Hypothalamus (tissue), 51 donors: ENCODE measurements at places on chromosomes 4 and X.

DNA sequence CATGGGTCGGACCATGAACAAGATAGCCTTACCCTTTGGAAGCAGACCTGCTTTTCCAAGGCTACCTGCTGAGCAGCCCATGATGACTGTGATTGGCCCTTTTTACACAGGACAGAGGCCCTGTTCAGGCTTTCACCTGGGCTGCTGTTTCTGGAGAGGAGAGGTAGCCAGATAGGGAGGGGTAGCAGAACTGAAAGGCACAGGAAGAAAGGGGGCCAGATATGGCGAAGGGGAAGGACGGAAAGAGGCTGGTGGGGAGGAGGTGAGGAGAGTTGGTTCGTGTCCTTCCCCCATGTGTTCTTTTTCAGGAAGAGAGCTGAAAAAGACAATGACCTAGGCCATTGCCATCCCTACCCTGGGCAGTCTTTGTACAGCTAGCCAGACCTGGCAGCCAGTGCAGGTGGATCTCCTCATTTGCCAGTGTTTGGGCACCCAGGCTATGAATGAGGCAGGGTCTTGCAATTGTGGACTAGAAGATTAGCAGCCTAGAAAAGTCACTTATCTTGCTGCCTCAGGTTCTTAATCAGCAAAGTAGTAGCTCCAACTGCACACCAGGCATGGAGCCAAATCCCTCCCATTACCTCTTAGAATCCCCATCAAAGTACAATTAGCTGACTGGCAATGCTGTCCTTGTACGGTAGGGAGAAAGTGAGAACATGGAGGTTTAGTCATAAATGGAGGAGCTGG, 139.6 kb downstream of the AMMECR1 start:
- no peak for DNase-seq

- DNase-seq: no peak
Measured at GRCh38 chrX:154505734-154506133, 10.3 kb downstream of the FAM3A start.

- no peak for DNase-seq
Measured at GRCh38 chr4:122195718-122196117, 43.6 kb downstream of the BLTP1 start.

DNA sequence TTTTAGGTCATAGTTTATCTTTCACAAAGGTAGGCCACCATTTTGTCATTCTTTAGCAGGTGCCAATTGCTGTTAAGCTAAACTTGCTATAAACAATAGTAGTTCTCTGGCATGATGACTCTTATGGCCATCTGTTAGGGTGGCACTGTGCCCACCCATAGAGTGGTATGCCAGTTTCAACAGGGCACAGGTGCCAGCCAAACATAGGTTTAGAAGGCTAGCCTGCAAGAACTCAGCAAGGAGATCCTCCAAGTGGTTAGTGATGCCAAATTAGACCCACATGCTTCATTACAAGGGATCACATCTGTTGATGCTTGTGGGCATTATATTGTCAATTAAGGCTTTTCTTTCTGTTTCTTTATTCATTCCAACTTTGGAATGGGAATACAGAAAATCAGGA, 204.5 kb downstream of the FMR1NB start:
- no peak for DNase-seq

DNA sequence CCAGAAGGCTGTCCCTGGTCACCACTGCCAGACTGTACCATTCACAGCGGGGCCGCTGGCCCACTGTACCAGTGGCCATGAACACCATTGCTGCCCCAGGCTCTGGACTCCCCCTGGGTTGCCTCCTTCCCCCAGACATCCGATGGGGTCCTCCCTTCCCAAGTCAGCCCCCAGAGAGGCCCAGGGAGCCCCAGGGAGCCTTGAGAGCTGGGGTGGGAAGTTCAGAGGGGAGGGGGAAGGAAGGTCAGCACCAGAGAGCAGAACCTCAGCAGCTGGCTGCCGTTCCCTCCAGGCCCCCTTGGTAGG, 441 bp upstream of the ARHGAP4 start:
- DNase-seq: no peak

GRCh38 chr4:148800940-148801339, 358.7 kb upstream of the NR3C2 start:
- DNase-seq: no peak

GRCh38 chr4:7769396-7770223, 170.1 kb downstream of the AFAP1 start:
- DNase-seq: no peak

DNA sequence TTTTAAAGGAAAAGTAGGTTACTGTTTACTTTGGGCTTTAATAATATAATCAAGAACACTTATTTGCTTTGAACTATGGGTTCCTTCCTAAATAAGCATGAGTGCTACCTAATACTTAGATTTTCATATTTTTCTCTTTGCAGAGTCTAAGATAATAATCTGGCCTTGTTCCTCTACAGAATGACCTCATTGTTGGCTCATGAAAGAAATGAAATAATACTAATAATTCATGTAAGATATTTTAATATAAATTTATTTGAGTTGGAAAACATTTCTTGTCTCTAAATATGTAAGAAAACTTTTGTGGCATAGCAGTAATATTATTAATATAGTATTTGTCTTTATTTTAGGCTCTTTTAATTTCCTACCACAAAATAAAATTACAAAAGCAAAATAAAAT, 601.3 kb downstream of the IQCM start:
- DNase-seq: no peak

- DNase-seq: no peak
Measured at GRCh38 chr4:148716431-148717052, 274.3 kb upstream of the NR3C2 start.

GRCh38 chr4:109206620-109207019, 95.8 kb downstream of the COL25A1 start:
- DNase-seq: no peak

- DNase-seq: no peak
Measured at GRCh38 chr4:140372751-140373327, 607 bp upstream of the SCOC start.

- DNase-seq: no peak
Measured at GRCh38 chrX:151759041-151759708, 24.6 kb downstream of the CNGA2 start.

- DNase-seq: peak; percentile 76
Measured at GRCh38 chr4:15149839-15150592, 147.7 kb downstream of the CPEB2 start.

GRCh38 chr4:26145212-26145611, 175.6 kb upstream of the RBPJ start:
- no peak for DNase-seq

GRCh38 chrX:109842611-109843010, 109.6 kb upstream of the ACSL4 start:
- DNase-seq: no peak

- DNase-seq: no peak
Measured at GRCh38 chrX:129115104-129115503, 408.2 kb downstream of the SMARCA1 start.

GRCh38 chr4:139682741-139683151, 17.1 kb downstream of the MGST2 start:
- DNase-seq: no peak

DNA sequence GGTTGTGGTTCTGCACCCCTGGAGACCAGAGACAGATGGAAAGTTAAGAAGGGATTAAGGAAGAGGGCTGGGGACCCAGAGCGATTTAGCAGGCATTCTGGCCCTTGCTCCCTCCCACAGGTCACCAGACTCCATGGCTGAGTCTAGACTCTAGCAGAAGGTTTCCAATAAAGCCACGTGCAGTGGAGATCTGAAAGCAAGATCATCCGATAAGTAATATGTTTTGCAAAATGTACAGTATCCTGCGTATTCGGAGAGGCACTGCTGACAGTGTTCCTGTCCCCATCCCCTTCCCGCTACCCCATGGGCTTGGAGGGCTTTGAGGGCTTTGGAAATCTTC, 531 bp upstream of the GPRIN3 start:
- no peak for DNase-seq

- DNase-seq: no peak
Measured at GRCh38 chr4:95506264-95506663, 42.5 kb downstream of the UNC5C start.

DNA sequence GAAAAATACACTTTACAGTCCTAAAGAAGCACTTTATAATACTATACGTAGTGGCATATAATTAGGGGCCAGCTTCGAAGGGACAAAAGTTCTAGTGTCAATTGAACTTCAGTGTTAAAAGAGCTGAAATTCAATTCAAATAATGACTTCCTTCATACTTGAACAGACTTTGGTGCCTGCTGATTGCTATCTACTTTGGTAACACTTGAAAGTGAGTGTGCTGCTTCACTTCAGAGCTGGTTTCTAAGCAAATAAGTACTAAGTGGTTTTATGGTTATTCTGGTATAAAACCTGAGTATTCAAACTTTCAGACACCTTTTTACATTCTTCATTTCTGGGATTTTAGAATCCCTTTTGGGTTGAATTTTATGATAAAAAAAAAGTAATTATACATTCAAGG, 107.0 kb downstream of the SLC4A4 start:
- no peak for DNase-seq

DNA sequence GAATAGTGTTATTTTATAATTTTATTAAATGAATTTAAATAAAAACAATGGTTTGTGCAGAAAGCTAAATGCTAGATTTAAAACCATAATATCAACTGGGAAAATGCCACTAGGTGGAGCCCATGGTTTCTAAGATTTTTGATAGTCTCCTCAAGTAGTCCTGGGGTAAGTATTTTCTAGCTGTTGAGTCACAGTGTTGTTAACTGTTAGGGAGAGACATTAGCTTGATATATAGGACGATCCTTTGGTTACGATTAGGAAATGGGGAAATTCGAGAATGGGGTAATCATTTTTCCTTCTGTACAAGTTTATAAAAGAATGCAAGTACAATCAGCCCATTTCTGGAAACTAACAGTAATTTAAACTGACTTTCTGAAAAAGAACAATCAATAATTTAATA, 378.4 kb downstream of the ANKRD50 start:
- DNase-seq: no peak

- no peak for DNase-seq
Measured at GRCh38 chr4:167702391-167702790, 389.9 kb upstream of the ANXA10 start.

- DNase-seq: no peak
Measured at GRCh38 chr4:89109841-89110540, 1.3 kb upstream of the TIGD2 start.

- no peak for DNase-seq
Measured at GRCh38 chrX:10667143-10667542, 46.8 kb upstream of the MID1 start.

- DNase-seq: no peak
Measured at GRCh38 chr4:38387819-38388218, 276.2 kb upstream of the KLF3 start.

GRCh38 chr4:102466298-102466697, 34.9 kb upstream of the NFKB1 start:
- no peak for DNase-seq

- no peak for DNase-seq
Measured at GRCh38 chrX:24661292-24661691, 14.1 kb upstream of the PCYT1B start.

DNA sequence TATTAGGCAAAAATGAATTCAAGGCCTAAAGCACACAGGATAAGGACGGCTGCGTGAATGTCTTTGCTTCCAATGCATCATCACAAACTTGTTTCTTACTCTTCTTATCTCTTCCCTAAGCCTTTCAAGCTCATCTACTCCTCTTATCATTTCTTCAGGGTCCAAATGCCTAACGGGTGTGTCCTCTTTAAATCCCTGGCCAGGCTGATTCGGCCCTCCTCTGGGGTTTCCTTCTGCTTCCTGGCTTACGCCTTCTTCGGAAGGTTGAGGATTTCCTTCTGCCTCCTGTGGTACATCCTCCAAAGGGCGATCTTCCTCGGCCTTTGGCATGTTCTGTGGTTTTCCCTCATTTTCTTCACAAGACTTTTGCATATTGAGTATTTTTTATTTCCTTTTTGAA, 1.3 kb downstream of the TCEAL8 start:
- no peak for DNase-seq

GRCh38 chr4:36053930-36054329, 190.4 kb downstream of the ARAP2 start:
- no peak for DNase-seq

GRCh38 chr4:66516940-66517339, 846.7 kb upstream of the EPHA5 start:
- DNase-seq: no peak

DNA sequence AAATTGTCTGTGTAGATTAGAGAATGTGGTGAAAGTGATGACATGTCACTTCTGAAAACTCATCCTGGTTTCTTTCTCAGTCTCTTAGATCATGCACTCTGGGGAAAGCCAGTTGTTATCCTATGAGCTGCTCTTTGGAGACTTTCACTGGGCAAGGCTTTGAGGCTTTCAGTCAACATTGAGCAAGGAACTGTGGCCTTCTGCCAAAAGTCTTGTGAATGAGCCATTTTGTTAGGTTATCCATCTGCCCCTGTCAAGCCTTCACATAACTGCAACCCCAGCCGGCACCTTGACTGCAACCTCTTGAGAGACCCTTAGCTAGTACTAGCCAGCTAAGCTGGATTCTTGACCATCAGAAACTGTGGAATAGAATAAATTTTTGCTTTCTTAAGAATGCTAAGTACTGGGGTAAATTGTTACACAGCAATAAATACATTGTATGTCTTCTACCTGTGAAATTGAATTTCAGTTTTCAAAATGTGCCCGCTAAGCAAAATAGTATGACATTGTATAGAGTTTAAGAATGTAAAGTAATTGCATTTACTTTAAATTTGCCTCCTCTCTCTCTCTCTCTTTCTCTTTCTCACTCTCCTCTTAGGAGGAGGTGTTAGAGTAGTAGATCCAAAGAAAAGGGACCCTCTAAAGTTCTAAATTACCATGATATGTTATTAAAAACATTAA, 1273.0 kb downstream of the RAPGEF2 start:
- DNase-seq: no peak

DNA sequence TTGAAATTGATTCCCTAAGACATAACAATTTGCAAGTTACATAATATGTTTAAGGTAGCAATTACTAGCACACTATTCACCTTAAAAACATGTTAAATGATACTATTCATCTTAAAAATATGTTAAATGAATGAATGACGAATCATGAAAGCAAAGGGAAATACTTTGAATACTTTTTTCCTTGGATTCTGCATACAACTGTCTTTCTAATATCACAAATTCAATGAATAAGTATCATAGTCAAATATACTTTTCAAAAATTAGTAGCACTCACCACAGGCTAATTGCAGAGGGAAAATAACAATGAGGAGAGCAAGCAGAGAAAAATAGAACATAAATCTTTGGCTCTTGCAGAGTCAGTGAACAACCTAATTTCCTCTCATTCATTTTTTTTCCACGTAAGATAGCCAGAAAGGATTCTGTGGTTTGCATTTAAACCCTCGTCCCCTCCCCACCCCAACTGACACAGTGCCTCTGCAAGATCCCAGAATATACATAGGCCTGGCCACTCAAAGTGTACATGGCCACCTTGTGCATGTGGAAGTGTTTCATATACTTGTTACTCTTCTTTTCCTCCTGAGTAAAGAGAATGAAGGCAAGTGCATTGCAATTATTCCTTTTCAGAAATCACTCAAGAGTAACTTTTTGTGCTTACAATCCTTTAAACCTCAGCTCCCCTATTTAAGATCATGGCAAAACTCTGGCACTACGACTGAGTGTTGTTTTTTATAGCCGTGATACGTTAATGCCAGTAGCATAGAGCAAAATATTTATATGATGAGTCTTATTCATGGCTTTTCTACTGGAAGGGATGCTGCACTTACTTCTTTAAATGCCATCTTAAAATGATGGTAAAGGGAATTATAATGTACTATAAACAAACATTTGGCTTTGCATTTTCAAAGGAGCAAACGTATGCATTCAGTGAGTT, 236.4 kb downstream of the PDGFC start:
- DNase-seq: no peak
